ENCODE measurements at places on chromosomes 13 and 19.

DNA sequence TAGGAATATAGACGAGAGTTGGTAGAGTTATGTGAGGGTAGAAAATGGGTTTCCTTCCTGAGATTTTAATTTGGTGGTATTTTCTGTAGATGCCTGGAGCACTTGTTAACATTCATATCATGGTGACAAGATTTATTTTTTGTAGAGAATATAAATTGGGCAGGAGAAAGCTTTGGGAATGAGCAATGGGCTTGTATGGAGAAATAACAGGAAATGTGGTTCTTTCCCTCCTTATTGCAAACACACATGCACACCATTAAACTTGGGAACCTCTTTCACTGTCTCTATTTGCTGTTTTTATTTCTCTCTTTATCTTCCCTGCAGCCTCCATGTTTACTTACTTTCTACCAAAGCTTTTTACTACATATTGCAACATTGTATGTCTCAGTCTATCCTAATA lies 1653.6 kb downstream of the OLFM4 start:
- DNase-seq = no peak

DNA sequence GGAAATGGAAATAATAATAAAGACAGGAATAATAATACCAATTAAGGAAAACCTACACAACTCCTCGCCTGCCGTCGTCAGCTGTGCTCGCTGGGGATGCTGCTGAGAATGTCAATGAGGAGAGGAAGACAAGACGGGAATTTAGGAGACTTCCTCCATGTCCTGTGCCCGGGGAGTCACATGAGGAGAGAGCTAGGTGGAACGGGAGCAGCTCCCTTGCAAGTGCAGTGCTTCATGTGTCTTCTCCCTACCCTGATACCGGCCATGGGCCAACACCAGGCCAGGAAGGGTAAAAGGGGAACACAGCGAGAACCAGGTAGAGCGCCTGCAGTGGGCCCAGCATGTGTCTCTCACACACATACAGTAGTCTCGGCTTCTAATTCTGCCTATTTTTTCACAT lies 11.8 kb downstream of the DOCK9 start:
- DNase-seq = no peak

- no peak for DNase-seq
Observed at GRCh38 chr19:5683177-5683886, 2.5 kb downstream of the HSD11B1L start.

DNA sequence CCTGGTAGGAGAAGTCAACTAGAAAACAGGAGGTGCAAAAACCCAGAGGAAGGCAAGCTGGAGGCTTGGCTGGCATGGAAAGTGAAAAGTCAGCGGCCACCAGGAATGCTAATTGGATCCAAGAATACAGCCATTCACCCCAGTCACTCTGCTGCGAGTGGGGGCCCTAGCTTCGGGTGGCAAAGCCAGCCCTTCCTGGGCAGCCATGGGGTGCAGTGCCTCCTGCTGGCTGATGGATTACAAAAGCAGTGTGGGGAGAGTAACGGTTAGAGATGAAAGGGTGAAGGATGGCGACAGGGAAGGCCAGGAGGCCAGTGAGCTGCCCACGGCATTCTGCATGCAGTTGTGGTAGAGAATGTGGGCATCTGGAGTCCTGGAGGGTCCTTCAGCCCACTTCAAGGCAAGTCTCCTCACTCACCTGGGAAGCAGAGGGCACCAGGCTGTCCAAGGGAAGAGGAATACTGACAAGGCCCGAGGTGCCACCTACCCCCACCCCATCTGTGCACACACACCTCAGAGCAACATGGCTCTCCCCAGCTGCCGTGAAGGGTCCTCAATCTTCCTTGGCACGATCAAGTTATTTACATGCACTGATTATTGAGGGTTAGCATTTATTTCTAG lies 20.3 kb upstream of the EPHX3 start:
- peak; percentile 90 for DNase-seq

- DNase-seq = no peak
Observed at GRCh38 chr13:80047406-80047805, 293.5 kb downstream of the SPRY2 start.

- no peak for DNase-seq
Observed at GRCh38 chr19:46596008-46596407, 5.1 kb upstream of the CALM3 start.

DNA sequence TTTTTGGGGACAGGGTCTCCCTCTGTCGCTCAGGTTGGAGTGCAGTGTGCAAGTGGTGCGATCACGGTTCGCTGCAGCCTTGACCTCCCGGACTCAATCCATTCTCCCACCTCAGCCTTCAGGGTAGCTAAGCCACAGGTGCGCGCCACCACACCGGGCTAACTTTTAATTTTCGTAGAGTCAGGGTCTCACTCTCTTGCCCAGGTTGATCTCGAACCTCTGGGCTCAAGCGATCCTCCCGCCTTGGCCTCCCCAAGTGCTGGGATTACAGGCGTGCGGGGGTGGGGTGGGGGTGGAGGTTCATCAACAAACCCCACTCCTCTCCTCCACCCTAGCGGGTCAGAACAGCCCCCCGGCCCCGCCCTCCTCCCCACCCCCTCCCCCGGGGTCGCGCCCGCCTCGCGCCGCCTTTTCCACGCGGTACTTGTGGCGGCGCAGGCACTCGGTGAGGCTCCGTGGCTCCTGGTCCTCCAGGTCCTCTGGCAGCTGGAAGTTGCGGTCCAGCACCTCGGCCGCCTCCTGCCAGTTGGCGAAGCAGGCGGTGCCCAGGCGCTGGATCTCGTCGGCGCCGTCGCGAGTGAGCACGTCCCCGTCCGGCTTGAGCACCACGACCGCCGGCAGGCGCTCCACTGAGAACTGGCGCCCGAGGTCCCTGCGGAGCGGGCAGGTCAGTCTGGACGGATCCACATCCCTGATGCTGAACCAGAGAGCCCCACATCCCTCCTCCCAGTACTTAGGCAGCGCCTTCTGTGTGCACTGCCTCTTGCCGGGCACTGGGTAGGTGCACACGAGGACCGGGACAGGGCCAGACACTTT lies 5.2 kb downstream of the NXNL1 start:
- no peak for DNase-seq

DNA sequence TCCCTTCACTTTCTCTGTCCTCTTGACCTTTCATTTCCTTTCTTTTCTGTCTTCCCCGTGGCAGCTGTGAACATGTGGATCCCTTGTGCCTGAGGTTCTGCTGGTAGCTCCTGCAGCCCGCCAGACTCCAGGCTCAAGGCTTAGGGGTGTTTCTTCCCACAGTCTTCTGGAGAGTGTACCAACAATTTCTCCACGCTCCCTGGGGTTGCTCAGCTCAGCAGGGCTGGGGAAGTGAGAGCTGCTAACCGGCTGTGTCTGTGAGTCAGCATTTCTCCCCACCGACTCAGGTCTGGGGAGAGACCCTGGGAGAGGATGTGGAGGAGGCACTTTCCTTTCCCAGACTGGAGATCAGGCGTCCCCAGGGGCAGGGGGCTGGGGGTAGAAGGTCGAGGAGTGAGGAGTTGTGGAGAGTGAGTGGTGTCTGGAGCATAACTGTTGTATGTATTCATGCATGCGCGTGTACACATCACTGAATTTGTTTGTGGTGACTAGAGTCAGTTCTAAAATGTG lies 193.6 kb downstream of the KCNRG start:
- DNase-seq = peak; percentile 59

- DNase-seq = no peak
Observed at GRCh38 chr13:75832812-75833211, 196.7 kb downstream of the LMO7 start.

- no peak for DNase-seq
Observed at GRCh38 chr19:21362291-21362690, 3.5 kb downstream of the ZNF738 start.

- DNase-seq = no peak
Observed at GRCh38 chr19:45218911-45219743, 26.1 kb downstream of the EXOC3L2 start.

DNA sequence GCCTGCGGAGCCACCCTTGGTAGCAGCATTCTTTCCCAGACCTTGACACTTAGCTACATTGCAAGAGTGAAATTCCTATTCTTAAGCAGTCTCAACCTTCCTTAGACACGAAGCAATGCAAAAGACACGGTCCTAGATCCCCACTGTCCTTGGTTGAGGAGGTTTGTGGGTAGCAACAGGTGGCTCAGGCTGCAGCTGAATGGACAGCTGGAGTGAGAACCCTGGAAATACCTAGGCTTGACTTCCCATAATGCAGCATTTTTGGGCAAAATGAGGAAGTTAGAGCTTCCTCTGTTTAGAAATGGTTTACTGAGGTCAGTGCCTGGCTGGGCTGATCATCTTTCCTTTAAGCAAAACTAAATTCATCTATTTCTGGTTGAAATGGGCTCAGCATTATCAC lies 296.6 kb downstream of the RFC3 start:
- no peak for DNase-seq

- DNase-seq = no peak
Observed at GRCh38 chr19:47323872-47324271, 8.1 kb upstream of the C5AR2 start.

GRCh38 chr13:79943346-79944023 lies 397.4 kb downstream of the SPRY2 start:
- DNase-seq = no peak

DNA sequence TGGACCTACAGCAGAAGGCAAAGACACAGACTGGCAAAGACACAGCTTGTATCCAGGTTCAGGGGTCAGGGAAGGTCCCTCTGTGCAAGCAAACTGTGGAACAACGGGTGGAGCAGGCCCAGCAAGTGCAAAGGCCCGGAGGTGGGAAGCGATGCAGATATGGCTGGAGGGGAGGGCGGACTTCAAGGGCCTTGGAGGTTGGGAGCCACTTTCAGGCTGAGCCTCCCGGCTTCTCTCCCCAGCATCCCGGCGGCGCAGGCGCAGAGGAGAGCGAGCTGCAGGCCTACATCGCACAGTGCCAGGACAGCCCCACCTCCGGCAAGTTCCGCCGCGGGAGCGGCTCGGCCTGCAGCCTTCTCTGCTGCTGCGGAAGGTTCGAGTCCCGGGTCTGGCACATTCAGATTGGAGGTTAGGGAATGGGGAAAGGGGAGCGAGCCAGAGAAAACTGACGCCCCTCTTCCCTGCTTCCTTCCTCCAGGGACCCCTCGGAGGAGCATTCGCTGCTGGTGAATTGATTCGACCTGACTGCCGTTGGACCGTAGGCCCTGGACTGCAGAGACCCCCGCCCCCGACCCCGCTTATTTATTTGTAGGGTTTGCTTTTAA lies 2.1 kb upstream of the PNPLA6 start:
- peak; percentile 78 for DNase-seq

GRCh38 chr13:86608701-86609100 lies 809.5 kb upstream of the SLITRK6 start:
- no peak for DNase-seq

GRCh38 chr19:15337202-15337601 lies 4.9 kb upstream of the BRD4 start:
- DNase-seq = peak; percentile 67

DNA sequence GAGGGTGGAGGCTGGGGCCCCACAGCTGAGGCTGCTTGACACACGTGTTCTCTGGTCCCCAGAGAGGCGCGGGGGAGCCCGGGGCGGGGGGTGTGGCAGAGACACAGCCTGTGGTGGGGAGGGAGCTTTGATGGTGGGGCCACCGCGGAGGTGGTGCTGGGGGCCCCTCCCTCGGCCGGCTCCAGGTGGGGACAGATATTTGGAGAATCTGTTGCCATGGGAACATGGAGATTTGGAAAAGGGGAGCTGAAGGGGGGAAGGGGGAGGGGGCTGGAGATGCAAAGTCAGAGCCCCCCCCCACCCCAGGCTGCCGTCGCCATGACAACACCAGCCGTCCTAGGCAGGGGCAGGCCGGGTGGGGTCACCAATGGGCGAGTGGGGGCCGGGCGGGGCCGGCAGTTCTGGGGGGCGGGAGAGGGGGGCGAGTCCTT lies 1.2 kb downstream of the PRKCG start:
- DNase-seq = no peak

- DNase-seq = no peak
Observed at GRCh38 chr13:25200783-25201182, 28.7 kb upstream of the AMER2 start.

DNA sequence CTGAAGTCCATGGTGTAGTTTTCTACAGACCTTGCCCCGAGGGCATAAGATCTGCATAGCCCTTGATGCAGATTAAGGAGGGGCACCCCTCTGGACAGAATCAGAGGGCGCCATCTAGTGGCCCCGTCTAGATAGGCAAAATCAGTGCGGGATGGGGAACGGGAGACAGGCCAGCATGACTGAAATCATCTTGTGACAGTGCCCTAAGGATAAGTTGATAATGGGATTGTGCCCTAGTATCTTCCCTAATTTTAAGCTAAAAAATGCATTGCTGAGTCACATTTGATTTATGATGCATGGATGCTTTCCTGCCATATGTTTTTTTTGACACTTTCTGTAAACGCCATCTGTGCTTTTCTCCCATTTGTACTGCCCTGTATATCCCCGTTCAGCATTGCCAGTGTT lies 19.0 kb upstream of the GPI start:
- DNase-seq = peak; percentile 84

- no peak for DNase-seq
Observed at GRCh38 chr13:32316501-32316900, 1.2 kb downstream of the BRCA2 start.

- DNase-seq = no peak
Observed at GRCh38 chr13:109803825-109804224, 17.4 kb upstream of the IRS2 start.

- DNase-seq = no peak
Observed at GRCh38 chr19:50435221-50435620, 2.5 kb downstream of the MYBPC2 start.

GRCh38 chr13:105519771-105520170 lies 1015.7 kb downstream of the EFNB2 start:
- DNase-seq = no peak

GRCh38 chr13:30898678-30899241 lies 7.3 kb upstream of the MEDAG start:
- peak; percentile 70 for DNase-seq

DNA sequence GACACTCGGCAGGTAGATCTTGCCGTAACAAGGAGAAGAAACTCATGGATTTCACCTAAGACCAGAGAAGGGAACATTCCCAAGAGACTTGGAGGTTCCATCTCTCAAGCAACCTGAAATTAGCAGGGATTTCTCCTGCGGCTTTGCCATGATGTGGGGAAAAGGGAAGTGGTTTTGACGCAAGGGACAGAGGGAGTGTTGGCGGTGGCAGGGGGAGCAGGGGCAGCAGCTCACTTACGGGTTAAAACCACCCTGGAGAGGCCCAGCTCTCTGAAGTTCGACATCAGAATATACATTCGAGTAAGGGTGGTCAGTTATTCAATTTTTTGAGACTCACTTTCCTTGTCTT lies 76.1 kb upstream of the POMP start:
- DNase-seq = no peak

DNA sequence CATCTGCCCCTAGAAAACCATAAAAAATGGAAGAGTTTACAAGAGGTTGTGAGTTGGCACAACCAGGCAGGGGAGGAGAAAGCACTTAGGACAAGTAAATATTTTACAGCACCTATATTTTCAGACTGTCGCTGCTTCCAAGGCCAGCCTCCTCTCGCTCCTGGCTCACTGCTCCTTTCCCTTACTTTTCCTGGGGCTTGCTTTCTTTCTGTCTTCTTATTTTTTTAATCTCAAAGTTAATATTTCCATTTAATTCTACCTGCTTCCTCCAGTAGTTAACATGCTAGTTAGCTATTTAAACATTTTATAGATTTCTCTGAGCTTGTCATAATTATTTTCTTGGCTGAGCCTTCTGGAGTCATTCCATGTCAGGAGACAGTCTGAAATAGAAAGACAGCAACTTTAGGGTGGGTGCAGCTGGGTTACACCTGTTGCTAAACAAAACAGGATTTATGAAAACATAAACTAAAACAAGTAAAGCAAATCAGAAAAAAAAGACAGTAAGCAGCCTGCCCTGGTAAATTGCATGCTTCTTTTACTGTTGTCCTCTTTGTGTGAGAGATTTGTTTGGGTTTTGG lies 330.1 kb downstream of the DLEU7 start:
- DNase-seq = no peak

- no peak for DNase-seq
Observed at GRCh38 chr13:103961784-103962183, 895.6 kb upstream of the SLC10A2 start.

GRCh38 chr19:29809795-29810503 lies 1.8 kb upstream of the CCNE1 start:
- no peak for DNase-seq
